Ovary (tissue), 10 donors: ENCODE measurements at places on chromosomes 3 and 15. TPM values are rescaled to one million over a fixed set of nuclear protein-coding genes. Genes with fewer than 3 reads are reported as not detected.

Gene SCN5A
- total RNA-seq: 2.2 TPM

DNA sequence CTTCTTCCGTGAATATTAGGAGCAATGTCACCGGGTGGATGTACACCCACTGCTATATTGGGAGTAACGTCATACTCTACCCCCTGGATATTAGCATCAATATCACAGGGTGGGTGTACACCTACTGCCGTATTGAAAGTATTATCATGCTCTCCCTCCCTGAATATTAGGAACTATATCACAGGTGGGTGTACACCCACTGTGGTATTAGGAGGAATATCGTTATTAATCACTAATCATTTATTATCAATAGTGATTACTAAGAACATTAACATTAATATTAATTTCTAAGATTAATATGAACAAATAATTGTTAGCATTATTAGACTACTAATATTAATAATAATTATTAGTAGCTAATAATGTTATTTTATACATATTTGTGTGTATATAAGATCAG is 21.4 kb upstream of the BMF start:
- DNase-seq: no peak

- no peak for DNase-seq
These were observed 842 bp upstream of the U2SURP start for GRCh38 chr3:143000528-143000927.

DNA sequence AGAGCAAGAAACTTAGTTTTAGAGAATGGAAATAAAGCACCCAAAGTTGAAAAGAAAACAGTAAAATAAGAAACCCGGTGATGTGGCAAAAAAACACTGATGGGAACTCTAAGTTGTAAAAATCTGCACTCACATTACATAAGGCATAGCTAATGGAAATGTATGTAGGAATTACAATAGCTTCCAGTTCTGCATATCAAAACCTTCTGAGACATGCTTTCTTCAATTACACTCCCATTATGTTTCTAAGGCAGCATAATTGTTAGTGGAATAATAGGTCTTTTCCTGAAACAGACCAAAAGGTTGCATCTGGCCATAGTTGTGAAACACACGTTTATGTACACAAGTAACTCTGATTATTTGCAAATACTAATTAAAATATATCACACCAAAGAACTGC is 41.4 kb downstream of the SLC30A4 start:
- DNase-seq: no peak

DNA sequence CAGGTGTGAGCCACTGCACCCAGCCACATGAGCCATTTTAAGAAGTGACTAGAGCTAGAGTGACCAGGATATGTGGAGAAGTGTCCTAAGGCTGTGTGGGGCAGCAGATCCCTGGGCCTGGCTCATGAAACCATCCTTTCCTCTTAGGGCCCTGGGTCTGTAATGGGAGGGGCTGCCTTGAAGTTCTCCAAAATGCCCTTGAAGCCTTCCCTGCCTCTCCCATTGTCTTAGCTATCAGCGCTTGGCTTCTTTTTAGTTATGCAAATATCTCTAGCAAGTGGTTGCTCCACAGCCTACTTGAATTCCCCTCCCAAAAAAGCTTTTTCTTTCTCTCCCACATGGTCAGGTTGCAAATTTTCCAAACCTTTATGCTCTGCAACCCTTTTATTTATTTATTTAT is 112.4 kb upstream of the SPATA16 start:
- no peak for DNase-seq
